CD4-positive, alpha-beta T cell treated with Interferon gamma for 1 hour (primary cell): ENCODE measurements at places on chromosomes 2 and 18.

DNA sequence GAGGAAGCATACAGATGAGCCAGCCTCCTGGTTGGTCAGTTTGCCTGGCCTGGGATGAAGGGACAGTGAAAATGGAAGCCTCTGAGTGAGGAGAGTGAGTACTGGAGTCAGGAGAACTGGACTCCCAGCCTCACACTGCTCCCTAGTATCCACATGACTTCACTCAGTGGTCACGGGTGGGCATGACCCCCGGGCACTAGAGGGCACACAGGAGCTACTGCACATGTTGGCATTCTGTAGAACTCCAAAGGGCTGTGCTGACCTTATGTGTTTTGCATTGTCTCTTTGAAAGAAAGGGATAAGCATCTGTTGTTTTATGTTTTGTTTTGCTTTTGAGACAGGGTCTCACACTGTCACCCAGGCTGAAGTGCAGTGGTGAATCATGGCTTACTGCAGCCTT lies 23.7 kb downstream of the NCAPH start:
- peak; percentile 37 for DNase-seq

GRCh38 chr2:19674051-19675002 lies 227.5 kb downstream of the TTC32 start:
- DNase-seq = no peak

DNA sequence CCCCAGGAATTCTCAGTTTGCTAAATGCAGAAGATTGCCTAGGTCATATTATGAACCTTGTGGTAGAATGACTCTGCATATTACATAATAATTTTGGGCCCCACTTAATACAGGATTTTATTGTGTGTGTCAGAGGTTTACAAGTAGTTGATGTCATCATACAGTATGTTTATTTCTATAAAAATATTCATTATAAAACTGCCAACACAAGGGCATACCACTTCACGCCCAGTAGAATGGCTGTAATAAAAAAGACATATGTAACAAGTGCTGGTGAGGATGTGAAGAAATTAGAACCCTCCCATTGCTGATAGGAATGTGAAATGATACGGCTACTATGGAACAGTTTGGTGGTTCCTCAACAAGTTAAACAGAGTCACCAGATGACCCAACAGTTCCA lies 61.4 kb upstream of the TWSG1 start:
- no peak for DNase-seq

- DNase-seq = no peak
Observed at GRCh38 chr2:164719996-164720941, 99.0 kb upstream of the GRB14 start.

DNA sequence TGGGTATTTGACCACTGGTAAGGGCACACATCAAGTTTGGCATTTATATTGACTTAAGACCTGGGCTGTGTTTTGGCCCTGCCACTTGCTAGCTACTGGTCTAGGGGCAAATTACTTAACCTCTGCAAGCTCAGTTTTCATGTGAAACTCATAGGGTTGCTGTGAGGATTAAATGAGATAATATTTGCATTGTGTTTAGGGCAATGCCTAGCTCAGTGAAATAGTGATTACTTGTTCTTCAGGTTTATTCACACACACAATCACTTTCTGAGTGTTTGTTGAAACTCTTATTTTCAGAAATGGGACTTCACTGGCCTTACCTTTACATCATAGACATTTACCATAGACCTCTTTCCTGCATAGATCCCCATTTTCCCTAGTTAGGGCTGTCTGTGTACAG lies 12.3 kb downstream of the CERS6 start:
- DNase-seq = no peak

DNA sequence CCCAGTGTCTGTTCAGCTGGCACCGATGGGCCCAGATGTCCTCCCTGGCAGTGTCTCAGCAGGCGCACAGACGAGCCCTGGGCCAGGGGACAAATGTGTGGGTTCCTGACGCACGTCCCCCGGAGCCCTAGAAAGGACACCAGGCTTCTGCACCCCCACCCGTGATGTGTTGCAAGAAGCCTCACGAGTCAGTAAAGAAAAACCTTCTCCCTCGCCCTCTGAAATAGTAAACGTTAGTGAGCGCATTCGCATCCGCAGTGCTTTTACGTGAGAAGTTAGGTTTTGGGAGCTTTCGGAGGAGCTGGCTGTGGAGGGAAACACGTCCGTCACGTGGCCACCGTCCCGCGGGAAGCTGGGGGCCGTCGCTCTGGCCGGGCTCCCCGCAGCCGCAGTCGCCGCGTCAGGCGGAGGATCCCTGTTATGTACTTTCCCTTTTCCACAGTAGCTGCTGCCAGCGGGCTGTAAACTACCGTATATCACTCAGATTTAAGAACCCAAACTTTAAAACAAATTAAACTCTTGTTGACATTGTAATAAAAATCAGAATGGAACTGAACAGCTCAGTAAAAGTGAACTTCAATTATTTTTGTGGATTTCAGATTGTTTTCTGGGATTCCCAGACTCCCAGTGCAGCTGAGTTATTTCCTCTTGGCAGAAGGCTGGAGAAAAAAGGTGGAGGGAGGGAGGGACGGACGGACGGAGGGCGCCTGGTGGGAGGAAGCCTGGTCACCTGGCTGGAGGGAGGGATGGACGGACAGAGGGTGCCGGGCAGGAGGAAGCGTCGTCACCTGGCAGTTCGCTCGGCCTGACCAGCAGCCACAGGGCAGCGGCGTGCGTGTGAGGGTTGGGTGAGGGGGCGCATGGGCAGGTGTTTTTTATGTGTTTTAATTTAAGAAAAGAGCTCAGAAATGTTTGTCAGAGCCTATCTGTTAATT lies 112.1 kb downstream of the NFATC1 start:
- no peak for DNase-seq

DNA sequence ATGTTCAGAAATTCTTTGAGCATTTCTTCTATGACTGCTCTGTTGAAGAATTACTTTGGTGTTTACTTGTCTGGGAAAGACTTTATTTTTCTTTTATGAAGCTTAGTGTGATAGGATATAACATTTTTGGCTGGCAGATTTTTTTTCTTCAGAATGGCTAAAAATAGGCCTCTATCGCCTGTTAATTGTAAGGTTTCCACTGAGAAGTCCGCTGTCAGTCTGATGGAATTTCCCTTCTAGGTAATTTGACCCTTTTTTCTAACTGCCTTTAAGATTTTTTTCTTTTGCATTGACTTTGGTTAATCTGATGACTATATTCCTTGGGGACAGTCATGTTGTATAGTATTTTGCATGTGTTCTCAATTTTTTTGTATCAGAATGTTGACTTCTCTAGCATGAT lies 590.7 kb downstream of the ADCYAP1 start:
- no peak for DNase-seq

DNA sequence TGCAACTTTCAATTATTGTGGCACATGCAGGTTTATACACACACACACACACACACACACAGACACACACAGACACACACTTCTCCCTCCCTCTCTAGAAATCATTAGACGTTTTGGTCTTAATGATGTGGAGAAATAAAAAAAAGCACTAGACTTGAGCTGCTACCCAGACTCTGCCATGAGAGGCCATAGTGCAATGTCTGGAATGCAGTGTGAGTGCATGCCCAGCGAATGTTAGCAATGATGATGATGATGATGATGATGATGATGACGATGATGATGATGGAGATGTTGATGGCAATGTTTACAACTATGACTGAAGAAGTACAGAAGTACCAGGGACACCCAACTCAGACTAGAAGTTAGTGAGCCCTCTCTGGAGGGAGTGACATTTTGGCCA lies 23.8 kb upstream of the KLHL29 start:
- DNase-seq = no peak

- no peak for DNase-seq
Observed at GRCh38 chr2:70477441-70477844, 76.2 kb downstream of the TGFA start.

- DNase-seq = no peak
Observed at GRCh38 chr18:3246635-3247239, 864 bp upstream of the MYL12A start.

GRCh38 chr18:11114653-11115052 lies 34.7 kb downstream of the PIEZO2 start:
- DNase-seq = no peak

GRCh38 chr18:48125724-48126123 lies 195.3 kb upstream of the SMAD2 start:
- DNase-seq = no peak

DNA sequence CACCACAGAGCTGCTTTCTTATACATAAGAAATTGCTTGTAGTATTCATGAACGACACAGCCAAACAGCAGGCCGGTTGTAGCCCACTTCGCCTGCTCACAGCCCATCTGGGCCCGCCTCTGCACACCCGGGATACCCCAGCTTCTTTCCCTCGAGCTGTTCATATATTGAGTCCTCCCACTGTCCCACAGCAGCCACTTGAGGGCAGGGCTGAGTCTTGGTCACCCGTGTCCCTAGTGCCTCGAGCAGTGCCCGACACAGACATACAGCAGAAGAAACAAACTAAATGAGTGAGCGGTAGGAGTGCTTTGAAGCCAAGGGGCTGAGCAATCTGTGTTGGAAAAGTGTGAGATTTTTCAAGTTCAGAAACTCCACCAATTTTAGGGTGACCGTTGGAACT lies 251.4 kb downstream of the KLHL29 start:
- no peak for DNase-seq

- peak; percentile 56 for DNase-seq
Observed at GRCh38 chr2:229408356-229408755, 137.3 kb upstream of the PID1 start.

DNA sequence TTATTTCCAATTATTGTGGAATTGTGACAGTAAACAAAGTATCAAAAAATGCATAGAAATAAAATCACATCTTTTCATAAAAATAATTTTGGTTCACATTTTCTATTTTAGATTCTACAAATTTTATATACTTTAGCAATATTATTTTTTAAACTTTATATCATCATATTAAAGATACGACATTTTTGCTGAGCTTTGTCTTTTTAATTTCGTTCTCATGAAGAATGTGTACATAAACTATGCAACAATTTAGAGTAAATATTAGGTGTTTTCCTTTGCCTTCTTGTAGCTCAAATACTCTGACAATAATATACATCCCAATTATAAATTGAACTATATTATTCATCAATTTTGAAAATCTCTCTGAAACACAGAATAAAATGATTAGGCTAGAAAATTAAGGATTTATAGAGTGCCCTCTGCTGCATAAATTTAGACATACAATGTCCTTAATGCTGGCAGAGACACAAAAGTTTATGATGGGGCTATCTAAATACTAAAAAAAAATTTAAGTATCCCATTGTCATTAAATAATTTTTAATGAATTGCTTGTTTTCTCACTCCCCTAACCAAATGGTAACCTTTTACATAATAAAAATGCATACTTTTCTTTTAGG lies 45.7 kb downstream of the CCDC102B start:
- no peak for DNase-seq

DNA sequence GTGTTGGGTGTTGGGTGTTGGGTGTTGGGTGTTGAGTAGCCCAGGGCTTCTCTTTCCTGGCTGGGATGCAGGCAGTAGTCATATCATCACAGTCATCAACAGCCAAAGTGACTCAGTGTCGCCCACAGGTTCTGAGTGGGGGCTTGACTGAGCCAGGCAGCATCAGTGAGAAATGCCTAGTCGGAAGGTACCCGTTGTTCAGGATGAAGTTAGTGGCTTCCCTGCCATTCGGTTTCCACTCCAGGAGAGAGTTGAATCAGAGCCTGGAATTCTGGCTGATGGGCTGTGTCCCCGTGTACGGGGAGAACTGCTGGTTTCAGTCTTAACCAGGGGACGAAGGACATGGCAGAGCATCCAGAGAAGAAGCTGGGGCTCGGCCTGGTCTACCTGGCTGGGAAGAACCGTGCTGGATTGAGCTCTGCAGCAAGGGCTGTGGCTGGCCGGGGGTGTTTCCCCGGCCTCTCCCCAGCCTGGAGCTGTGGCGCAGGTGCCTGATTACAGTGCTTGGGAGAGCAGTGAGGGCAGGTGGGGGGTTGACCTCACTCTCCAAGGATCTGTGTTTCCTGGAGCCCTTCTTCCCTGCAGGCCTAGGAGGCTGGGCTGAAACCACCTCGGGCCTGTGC lies 49.4 kb downstream of the AGAP1 start:
- DNase-seq = no peak

GRCh38 chr2:120436460-120436739 lies 90.5 kb downstream of the INHBB start:
- no peak for DNase-seq

GRCh38 chr2:216698293-216698692 lies 2.9 kb upstream of the IGFBP5 start:
- DNase-seq = no peak

- DNase-seq = no peak
Observed at GRCh38 chr2:72220170-72220569, 72.5 kb upstream of the CYP26B1 start.

DNA sequence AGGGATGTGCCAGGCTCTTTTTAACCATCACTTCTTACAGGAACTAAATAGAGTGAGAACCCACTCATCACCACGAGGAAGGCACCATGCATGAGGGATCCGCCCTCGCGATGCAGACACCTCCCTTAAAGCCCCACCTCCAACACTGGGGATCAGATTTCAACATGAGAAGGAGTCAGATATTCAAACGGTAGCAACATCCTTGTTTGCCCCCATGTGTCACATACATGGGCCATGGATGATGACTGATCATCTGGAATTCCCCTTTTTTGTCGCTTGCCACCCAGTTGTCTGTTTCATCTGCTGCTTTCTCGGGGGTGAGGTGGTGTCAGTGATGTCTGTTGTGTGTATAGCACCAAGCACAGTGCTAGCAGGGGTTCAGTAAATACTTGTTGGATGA lies 57.9 kb downstream of the NCK2 start:
- DNase-seq = peak; percentile 77

DNA sequence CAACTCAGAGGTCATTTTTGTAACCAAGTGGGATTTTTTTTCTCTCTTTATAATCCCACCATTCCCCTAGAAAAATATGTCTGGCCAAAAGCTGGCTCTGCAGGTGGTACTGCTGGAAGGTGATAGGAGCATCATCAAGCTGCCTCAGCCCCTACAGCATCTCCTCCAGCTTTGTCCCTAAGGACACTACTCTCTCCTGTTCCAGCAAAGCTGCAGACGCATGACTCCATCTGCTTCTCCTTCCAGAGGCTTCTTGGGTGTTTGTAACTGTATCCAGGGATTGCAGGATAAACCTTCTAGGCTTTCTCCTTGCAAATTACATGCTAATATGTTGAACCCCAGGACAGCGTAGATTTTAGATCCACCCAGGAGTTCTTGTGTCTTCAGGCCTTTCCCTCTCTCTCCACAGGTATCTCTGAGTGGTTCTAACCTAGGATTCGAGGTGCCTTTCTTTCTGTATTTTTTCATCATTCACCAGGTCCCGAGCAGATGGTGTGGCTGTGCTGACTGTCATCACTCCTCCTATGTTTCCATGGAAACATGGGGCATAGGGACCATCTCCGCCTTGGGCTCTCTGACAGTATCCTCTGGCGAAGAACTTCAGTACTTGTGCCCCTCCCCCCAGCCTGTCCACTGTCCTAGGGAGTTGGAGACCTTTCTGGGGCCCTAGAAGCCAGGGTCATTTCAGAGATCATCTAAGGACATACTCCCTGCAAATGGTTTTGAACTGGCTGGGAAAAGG lies 34.3 kb downstream of the AFF3 start:
- DNase-seq = no peak
